ENCODE measurements at places on chromosomes 16 and 17.

DNA sequence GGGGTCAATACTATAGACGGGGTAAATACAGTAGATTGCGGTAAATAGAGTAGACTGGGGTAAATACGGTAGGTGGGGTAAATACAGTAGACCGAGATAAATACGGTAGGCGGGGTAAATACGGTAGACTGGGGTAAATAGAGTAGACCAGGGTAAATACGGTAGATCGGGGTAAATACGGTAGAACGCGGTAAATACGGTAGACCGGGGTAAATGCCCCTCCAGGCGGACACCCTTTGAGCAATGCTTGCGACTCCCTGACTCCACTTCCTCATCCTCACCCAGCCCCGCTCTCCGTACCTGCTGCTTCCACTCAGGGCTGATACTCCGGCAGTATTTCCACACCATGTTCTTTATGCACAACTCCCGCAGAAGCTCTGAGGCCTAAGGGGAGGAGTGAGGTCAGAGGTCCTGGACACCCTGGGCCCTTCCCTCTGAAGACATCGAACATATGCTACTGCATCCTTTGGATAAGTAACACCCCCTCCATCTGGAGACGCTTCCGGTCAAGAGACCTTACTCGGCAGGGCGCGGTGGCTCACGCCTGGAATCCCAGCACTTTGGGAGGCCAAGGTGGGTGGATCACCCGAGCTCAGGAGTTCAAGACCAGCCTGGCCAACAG is 13.3 kb upstream of the CRK start:
- DNase-seq = no peak

DNA sequence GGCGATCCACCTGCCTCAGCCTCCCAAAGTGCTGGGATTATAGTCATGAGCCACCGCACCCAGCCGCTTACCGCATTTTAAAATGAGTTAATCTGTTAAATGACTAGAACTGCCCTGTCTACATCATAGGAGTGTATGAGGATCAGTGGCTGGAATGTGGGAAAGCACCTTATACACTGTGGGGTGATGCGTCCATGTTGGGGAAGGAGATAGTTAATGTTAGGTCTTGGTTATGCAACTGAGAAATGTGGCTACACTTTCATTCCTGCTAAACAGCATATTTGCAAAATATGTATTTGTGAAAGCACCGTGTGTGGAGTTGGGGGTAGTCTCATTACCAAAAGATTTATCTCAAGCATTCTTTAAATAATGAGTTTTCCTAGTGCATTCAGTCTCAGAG is 107.6 kb downstream of the SPACA3 start:
- DNase-seq = no peak

DNA sequence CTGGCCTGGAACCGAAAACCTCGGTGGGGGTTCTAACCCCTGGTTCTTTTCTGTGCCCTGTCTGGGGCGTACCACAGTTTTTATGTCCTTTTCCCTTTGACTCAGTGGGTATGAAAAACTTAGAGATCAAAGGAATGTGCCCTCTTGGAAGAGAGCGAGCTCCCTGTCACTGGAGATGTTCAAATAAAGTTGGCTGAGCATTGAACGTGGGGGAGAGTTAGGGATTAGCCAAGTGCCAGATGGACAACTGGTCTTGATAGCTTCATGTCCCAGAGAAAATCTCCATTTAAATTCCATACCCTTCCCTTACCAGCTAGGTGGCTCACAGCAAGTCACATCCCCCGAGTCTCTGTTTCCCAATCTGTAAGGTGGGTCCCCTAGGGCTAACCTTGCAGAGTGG is 9.5 kb downstream of the ADGRG1 start:
- DNase-seq = no peak

DNA sequence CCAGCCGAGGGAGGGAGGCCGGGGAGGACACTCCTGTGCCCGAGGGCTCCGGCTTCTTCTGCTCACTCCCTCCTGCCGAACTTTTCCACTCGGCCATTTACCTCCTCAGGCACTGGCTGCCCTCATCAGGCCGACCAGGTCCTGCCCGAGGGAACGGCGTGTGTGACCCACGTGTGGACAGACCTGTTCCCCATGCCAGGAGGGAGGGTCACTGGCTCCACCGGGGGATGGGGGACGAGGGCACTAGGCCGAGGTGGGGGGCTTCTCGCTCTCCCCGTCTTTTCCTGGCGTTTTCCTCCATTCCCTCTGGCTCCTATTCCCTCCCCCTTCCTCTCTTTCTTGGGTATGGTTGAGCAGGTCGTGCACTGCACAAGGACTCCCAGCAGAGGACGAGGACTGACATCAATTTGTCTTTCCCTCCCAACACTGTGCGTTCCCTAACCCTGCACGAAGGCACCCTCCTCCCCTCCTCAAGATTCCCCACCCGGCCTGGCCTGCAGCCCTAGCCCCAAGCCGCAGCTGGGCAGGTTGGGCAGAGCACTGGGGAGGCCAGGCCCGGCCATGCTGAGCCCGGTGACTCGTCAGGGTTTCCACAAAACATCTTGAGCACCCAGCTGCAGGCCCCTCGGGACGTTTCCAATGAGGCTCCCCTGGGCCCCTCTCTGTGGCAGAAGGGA is 3.2 kb upstream of the IL17C start:
- DNase-seq = no peak

- DNase-seq = peak; percentile 76
These were observed at the start of gene ARMC7 for GRCh38 chr17:75109407-75110233. ARMC7 (plus strand) TSS chr17:75109969; CDS start chr17:75110289, 320 bp downstream.

GRCh38 chr16:28277537-28278388 is 14.6 kb upstream of the SBK1 start:
- peak; percentile 79 for DNase-seq

DNA sequence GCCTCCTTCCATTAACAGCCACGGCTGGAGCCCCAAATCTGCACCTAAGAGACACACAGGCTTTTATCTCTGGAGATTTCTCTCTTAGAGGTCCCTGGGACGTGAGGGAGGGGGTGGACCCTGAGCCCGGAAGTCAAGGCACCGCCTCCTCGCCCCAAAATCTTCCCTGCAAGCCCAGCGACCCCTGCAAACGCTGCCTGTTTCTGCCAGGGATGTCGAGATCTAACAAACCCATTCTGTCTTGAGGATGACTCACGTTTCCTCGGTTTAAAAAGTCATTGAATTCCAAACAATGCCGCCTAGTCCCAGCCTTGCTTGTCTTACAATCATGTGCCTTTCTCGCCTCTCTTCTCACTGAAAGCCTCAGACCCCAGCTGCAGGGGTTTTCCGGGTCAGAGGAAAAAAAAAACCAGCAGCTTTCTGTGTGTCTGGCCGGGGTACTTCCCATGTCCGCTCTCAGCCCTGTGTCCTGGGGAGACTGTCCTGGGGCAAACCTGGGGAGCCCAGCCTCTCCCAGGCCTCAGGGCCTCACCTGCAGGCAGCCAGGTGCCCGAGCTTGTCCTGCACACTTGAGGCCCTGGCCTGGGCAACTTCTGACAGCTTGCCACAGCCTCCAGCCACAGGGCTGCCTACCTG is 15.4 kb downstream of the ARL2BP start:
- DNase-seq = peak; percentile 55

- DNase-seq = no peak
These were observed 188.6 kb upstream of the PSMD7 start for GRCh38 chr16:74107795-74108610.

- no peak for DNase-seq
These were observed 11.7 kb upstream of the TMED6 start for GRCh38 chr16:69363281-69363717.

DNA sequence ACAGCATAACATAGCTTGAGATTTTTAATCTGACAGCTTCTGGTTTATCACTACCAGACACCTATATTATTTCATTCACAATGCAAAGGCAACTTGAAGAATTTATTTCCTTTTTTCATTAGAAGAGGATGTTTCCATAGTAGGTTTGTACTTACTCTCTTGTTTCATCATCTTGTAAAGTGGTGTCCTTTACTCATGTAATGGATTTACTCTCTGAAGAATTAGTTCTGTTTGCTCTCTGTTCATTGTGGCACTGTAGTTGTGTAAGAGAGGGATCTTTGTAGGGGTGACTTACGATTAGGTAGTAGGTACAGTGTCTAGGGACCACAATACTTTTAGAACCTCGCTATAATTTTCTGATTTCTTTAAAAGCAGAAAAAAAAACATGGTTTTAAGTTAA is 256.1 kb downstream of the BCAS3 start:
- no peak for DNase-seq

- DNase-seq = no peak
These were observed 15.7 kb upstream of the MRC2 start for GRCh38 chr17:62611728-62612127.

DNA sequence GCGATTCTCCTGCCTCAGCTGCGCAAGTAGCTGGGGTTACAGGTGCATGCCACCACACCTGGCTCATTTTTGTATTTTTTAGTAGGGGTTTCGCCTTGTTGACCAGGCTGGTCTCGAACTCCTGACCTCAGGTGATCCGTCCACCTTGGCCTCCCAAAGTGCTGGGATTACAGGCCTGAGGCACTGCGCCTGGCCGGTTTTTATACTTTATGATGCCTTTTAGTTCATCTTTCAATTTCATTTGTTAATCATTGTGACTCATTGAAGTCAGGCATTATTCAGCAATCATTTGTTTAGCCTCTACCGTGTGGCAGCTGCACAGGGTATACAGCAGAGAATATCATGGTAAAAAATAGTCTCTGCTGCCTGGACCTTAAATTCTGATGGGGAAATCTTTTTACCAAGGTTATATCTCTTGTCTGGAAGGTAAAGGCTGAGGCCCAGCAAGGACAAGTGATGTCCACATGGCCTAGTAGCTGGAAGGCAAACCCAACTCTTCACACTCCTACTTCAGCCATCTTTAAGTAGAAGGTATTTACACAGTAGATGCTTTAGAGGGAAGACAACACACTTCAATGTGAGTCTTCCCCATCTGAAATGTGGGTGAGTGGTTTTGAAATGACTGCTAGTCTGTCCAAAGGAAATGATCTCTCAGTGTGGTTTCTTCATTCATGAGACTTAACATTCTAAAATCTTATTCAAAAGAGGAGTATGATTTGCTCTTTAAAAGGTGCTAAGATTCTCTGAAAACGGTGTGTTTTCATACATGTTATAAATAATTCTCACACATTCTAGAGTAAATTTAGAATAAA is 2.4 kb downstream of the PRPSAP2 start:
- DNase-seq = no peak

- no peak for DNase-seq
These were observed 32.1 kb upstream of the CDC42EP4 start for GRCh38 chr17:73343739-73344454.

- DNase-seq = no peak
These were observed 27.3 kb upstream of the ABCC12 start for GRCh38 chr16:48182979-48183537.

- no peak for DNase-seq
These were observed 171.0 kb downstream of the ZFHX3 start for GRCh38 chr16:72876981-72877373.

GRCh38 chr17:28553000-28553505 is 629 bp upstream of the UNC119 start:
- DNase-seq = no peak

- DNase-seq = no peak
These were observed 7.8 kb downstream of the BFAR start for GRCh38 chr16:14640538-14640937.

- DNase-seq = no peak
These were observed 33.1 kb downstream of the ZNF469 start for GRCh38 chr16:88415713-88416323.

DNA sequence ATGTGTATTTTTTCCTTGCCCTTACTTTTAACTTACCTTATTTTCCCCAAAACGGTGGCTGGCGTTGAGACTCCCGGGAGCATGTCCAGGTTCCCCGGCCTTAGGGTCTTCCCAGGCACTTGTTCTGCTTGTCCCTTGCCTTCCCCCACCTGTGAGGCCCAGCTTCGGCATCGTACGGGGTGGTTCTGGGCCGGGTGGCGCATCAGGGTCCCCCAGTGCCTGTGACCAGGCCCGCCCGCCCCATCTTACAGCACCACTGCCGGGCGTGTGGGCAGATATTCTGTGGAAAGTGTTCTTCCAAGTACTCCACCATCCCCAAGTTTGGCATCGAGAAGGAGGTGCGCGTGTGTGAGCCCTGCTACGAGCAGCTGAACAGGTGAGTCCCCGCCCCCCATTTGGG is 7.4 kb downstream of the HGS start:
- no peak for DNase-seq

DNA sequence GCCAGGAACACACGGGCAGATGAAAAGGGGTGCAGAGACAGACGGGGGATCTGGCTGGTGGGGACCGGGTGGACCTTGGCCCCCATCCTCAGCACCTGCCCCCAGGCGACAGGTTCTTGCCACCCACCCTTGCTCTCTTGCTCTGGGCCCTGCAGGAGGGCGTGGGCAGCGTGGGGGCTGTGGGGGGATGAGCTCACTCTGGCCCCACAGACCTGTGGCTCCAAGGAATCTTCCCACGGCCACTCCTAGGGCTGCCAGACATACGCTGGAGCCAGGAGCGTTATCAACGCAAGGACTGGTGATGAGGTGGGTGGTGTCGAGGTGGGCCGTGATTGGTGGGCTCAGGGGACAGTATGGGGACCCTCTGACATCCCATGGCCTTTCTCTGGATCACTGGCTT is 6.3 kb downstream of the CTRB1 start:
- DNase-seq = no peak

DNA sequence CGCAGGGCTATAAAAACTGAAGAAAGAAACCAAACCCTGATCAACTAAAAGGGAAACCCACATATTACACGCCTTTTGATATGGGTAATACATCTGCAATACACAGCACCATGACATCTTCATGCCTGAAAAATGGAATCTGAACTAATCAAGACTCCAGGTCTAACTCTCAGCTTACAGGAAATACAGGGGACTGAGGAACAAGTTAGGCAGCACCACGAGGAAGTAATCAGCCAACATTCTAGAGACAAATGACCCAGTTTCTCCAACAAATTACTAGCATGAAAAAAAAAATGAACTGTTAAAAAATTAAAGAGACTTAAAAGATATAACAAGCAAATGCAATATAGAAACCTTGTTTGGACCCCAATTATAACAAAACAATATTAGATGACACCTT is 9.1 kb downstream of the SLC39A11 start:
- no peak for DNase-seq

DNA sequence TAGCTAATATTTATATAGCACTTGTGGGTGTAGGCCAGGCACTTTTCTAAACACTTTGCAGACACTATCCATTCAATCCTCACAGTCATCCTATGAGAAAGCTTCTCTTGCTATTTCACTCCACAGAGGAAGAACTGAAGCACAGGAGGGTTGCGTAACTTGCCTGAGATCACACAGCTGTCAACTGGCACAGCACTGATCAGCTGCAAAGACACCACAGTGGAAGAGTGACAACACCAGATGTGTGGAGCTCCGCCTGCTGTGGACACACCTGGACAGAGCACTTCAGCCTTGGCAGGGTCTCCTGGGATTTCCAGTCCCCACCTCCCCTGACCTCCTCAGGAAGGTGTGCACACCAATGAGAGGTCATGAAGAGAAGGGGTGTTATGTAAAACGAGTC is 13.3 kb upstream of the CNEP1R1 start:
- DNase-seq = no peak

GRCh38 chr16:49825041-49825440 is 30.9 kb downstream of the ZNF423 start:
- DNase-seq = no peak

Measured in hypothalamus (tissue), 51 donors.